ENCODE measurements at places on chromosomes 1 and 21.

GRCh38 chr1:213925531-213926182, 62.1 kb upstream of the PROX1 start:
- no peak for DNase-seq

DNA sequence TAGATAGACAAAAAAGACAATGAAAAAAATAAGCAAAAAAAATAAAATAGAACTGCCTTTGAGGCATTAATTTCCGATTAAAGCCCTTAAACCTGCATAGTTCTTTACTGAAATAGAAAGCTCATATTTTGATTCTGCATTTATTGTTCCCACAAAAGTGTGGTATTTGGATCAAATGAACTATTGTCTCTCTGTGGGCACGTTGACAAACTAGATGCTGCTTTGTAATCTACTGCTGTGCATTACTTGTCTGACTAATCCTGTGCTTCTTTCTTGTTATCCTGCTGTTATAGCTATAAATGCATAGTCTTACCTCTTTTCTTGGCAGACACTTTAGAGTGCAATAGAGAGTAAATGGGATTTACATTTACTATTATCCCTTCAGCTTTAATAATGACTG, 31.4 kb upstream of the SLC35D1 start:
- DNase-seq, result no peak

- no peak for DNase-seq
These were observed 41.9 kb upstream of the MCOLN3 start for GRCh38 chr1:85090225-85090624.

GRCh38 chr1:85276215-85276977, at the start of gene BCL10:
Gene BCL10, minus strand, starts transcription at chr1:85276632. Its CDS starts 280 bp downstream, at chr1:85276352.
- DNase-seq, result peak; percentile 99

- DNase-seq, result no peak
These were observed 3.1 kb upstream of the SIM2 start for GRCh38 chr21:36695671-36696389.

DNA sequence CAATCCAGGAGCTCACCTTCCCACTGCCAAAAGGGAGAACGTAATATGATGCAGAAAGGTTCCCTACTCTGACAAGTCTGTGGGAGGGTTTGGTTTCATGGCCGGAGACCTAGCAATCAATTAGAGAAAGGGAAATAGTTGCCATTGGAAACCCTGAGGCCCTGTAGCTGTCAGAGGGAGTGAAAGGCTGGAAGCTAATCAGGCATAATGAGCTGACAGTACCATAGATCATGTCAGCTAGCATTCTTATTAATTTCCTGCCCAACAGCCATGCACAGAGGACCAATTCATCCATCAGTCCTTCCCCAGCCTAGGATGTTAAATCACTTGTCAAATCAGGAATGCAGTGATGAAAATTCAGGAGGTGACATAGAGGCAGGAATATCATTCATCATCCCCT, 527.3 kb downstream of the PLPP3 start:
- DNase-seq, result no peak

DNA sequence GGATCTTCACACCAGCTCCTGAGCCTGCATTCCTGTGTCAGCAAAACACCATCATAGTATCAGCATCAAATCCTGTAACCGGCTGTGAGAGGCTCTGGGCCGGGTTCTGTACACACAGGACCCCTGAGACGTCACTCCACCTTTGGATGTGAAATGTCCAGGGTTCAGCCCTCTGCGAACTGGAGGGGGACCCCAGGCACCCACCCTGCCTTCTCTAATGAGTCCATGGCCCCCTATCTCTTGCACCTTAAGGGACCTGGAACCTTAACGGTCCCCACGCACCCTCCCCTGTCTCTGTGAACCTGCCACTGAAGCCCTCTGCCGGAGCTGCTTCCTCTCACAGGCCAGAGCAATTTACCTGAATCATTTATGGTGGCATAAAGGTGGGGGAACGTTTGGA, 257.8 kb downstream of the NPHP4 start:
- no peak for DNase-seq

GRCh38 chr1:35305383-35305782, 36.9 kb downstream of the ZMYM4 start:
- no peak for DNase-seq

DNA sequence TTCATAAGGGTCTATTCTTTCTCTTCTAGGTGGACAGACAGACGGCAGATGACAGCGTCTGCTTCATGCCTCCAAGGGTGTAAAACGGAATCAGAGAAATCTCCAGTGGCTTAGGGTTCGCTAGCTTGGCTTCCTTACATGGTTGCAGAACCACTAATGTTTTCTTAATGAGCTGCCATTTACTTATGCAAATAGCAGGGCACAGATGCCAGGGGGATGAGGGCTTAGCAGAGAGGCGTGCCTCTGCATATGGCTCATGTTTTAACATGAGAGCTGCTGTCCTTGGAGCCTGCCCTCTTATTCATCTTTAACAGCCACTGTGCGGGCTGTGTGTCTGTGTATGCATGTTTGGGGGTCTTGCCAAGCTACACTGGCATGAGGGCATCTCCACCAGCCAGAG, 119.6 kb downstream of the IER5 start:
- DNase-seq, result no peak

DNA sequence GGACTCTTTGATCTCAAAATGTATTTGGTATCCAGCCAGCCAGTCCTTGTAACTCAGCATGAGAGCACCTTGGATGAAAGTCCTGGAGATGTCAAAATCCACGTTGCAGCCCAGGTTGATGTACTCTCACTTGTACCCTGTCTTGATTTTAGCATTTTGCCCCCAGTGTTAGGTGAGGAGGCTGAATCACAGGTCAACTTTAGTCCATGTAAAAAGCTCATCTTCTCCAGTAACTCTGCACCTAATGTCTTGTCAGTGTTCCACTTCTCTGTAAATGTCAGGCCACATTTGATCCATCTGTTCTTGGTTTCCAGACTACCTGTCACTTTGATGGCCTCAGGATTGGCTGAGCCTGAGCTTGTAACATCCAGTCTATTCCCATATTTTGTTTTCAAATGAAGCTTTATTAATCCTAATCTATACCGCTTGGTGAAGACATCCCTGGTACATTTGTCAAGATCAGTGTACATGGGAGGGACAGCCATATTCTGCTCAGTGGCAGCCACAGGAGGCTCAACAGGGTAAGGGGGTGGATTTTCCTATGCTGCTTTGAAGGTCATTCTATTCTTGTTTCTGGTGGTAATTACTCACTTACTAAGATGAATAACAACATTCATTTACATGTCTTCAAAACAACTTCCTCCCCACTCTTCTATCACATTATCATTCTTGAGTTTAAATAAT, 24.1 kb upstream of the FCRL3 start:
- DNase-seq, result no peak

DNA sequence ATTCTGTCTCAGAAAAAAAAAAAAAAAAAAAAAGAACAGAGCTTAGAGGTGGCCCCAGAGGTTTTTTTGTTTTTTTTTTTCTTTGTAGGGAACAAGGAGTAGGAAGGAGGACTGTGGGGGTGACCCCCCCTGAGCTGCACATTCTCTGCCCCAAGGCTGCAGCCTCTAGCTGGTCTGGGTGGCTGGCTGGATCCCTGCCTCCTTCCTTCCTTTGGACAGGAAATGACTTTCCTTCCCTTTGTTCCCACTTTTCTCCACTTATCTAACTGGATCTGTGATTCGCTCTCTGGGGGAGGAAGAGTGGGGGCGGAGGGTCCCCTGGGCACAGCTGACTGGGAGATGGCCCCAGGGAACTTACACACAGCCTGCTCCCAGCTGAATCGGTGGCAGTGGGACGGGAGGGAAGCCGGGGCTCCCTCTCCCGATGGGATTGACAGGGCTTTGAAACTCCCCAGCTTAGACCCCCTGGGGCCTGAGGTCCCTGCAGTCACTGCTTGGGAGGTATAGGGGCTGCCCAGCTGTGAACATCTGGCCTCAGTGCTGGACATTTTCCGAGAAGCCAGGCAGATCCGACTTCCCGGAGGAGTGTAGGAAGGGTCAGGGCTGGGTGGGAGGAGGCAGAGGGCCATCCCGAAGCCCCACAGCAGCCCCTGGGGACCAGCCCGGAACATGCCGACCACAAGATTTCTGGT, 2.1 kb downstream of the FBLIM1 start:
- DNase-seq, result peak; percentile 73

- no peak for DNase-seq
These were observed 150.7 kb downstream of the SETD4 start for GRCh38 chr21:35909456-35910223.

- no peak for DNase-seq
These were observed 208.5 kb upstream of the DAB1 start for GRCh38 chr1:57632401-57632800.

DNA sequence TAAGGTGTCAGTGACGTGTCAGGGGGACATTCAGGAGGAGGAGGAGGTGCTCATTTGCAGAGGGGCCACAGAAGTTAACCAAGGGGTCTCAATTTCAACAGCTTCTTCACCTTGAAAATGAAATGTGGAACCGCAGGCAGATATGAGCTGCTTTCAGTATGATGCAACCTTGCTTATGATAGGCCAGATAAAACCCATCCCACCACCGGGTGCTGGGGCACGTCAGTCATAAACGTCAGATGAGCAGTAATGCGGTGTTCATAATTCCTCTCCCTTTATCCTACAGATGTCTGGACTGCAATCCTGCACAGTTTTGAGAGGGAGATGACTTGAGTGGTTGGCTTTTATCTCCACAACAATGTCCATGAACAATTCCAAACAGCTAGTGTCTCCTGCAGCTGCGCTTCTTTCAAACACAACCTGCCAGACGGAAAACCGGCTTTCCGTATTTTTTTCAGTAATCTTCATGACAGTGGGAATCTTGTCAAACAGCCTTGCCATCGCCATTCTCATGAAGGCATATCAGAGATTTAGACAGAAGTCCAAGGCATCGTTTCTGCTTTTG, 1.7 kb downstream of the PTGFR start:
- no peak for DNase-seq

DNA sequence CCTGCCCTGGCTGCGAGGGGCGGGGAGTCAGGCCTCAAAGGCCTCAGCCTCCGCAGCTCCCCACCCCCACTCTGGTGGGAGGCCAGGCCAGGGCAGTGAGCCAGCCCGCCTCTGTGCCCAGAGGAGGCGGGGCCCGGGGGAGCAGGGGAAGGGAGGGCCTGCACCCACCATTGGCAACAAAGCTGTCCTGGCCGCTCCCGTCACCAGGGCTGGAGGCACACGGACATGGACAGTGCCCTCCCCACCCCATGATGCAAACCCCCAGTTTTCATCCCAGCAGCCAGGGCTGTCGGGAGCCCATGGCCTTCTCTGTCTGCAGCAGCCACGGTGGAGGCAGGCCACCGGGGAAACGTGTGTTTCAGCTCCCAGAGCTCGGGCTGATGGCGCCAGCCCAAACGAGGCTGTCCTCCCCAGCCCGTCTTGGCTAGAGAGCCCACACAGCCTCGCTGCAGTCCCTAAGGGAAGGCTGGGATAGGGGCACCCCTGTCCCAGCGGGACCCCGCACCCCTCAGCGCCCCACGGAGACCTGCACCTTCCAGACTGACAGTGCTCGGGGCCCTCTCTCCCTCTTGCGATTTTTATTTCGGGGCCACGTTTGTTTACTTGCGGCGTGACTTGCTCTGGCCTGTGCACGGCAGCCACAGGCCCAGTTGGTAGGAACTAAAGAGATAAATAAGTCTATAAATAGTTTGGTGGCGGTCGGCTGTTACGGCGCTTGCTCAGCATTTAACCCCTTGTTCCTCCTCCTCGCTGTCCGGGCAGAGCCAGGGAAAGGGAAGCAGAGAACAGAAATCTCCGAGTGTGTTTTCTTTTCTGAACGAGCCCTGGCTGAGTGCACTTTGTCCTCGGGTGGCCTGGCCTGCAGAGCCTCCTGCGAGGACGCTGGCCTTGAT, 101.8 kb downstream of the PRDM16 start:
- peak; percentile 87 for DNase-seq

GRCh38 chr1:31441073-31441472, 28.1 kb downstream of the SERINC2 start:
- DNase-seq, result no peak

- no peak for DNase-seq
These were observed 173.7 kb downstream of the HIVEP3 start for GRCh38 chr1:41745022-41745421.

- no peak for DNase-seq
These were observed 11.5 kb downstream of the PALMD start for GRCh38 chr1:99657213-99658030.

DNA sequence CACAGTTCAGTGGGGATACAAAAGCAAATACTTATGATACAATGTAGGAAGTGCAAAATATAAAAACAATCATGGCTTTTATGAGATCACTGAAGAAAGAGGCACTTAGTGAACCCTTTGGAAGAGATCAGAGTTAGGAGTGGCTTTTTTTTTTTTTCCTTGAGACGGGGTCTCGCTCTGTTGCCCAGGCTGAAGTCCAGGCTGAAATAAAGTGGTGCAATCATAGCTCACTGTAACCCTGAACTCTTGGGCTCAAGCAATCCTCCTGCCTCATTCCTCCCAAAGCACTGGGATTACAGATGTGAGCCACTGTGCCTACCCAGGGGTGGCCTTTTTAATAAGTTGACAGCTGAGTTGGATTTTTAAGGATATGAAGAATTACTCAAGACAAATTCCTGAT, 17.3 kb upstream of the RASAL2 start:
- no peak for DNase-seq

DNA sequence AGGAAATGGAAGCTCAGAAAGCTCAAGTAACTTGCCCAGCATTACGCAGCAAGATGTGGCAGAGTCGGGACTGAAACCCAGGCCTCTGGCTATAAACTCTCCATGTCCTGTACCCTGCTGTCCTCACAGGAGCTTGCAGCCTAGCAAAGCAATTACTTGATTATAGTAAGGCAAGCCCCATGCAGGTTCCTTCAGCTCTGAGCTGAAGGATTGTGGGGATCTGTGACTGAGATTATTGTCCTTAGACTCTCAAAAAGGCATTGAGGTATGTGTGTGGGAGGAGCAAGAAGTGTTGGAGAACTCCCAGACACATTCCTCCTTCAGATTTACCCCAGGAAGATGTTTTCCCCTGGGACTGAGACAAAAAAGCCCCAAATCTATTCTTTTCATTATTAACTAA, 124.0 kb upstream of the SPATA6 start:
- no peak for DNase-seq

DNA sequence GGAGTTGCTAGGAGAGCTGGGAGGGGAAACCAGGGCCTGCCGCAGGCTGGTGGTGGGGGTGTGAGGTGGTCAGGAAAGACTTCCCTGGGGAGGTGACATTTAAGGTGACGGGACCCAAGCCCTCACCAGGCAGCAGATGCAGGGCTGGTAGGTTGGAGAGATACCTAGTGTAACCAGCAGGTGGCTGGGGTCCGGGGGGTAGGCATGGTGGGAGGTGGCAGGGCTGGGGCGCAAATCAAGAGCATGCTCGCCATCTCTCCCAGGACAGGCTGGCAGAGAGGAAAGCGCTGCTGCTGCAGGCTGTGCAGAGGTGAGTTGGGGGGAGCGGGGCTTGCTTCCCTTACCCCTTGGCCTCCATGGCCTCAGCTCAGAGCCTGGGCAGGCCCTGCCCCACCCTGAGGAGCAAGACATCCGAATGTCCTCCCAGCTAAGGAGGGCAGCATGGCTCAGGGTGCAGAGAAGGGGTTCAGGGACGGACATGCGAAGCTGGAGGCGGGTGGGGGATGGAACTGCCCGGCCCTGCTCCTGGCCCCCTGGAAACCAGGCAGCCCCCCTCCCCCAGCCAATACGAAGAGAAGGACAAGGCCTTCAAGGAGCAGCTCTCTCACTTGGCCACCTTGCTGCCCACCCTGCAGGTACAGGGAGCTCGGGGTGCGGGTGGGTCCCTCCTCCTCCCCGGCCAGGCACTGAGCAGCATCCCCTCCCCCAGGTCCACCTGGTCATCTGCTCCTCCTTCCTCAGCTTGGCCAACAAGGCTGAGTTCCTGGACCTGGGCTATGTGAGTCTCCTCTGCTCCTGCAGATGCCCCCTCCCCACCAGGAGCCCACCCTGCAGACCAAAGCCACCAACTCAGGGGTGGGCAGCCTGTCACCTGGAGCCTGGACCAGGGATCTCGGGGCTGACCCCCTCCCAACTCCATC, 4.0 kb downstream of the RNF207 start:
- no peak for DNase-seq

GRCh38 chr1:247914941-247915662, 5.0 kb upstream of the OR2T8 start:
- no peak for DNase-seq

All from heart right ventricle (tissue), 16 donors.